GM23338 (cell line): ENCODE measurements at places on chromosomes 2 and 18. TPM values are rescaled to one million over a fixed set of nuclear protein-coding genes. Genes with fewer than 3 reads are reported as not detected.

GRCh38 chr18:47701134-47701533 is 229.3 kb downstream of the SMAD2 start:
- DNase-seq = no peak
- no peaks in the 10 kb centered on the region for H3K27me3 ChIP-seq
- no peaks in the 10 kb centered on the region for H3K4me1 ChIP-seq
- H3K27ac ChIP-seq = no peak overlapping the region

DNA sequence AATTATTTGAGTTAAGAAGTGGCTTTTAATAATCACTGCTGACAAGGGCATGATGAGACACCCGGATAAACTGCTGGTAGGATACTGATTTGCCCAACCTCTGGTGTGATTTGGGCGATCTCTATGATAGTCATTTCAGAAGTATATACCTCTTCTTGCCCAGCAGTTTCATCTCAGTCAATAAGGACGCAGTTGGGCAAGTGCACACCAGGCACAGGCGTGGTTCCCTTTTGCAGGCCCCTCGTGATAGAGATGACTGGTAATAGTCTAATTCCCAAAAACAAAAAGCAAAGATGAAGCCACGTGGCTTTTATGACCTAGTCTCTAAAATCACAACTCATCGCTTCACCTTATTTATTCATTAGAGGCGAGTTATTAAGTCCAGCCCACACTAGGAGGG is 246.4 kb downstream of the PRKCE start:
- no peak for DNase-seq
- H3K27ac ChIP-seq = no peak overlapping the region
- no peak overlapping the region for H3K4me3 ChIP-seq
- no peaks in the 10 kb centered on the region for H3K27me3 ChIP-seq
- no peaks in the 10 kb centered on the region for H3K36me3 ChIP-seq

DNA sequence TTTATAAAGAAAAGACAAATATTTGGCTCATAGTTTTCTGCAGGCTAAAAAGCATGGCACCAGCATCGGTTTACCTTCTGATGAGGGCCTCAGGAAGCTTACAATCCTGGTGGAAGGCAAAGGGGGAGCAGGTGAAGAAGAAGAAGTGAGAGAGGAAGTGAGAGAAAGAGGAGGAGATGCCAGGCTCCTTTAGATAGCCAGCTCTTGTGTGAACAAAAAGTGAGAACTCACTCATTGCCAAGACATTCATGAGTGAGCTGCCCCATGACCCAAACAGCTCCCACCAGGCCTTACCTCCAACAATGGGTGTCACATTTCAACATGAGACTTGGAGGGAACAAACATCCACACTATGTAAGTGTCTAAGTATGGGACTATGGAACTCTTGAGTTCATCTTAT is 14.3 kb downstream of the CCDC150 start:
- H3K4me1 ChIP-seq = no peaks in the 10 kb centered on the region
- no peak overlapping the region for H3K4me3 ChIP-seq
- DNase-seq = no peak
- peaks cover 50% of the 10 kb centered on the region for H3K36me3 ChIP-seq

GRCh38 chr18:54147439-54147838 is 77.0 kb downstream of the MBD2 start:
- no peak overlapping the region for H3K4me3 ChIP-seq
- no peak for DNase-seq
- H3K27me3 ChIP-seq = no peaks in the 10 kb centered on the region
- no peak overlapping the region for H3K27ac ChIP-seq

GRCh38 chr2:16626497-16626896 is 39.1 kb downstream of the CYRIA start:
- DNase-seq = no peak
- H3K4me1 ChIP-seq = peaks cover 16% of the 10 kb centered on the region
- no peak overlapping the region for H3K27ac ChIP-seq
- no peak overlapping the region for H3K4me3 ChIP-seq

- no peak for DNase-seq
- H3K36me3 ChIP-seq = no peaks in the 10 kb centered on the region
- no peak overlapping the region for H3K4me3 ChIP-seq
- H3K4me1 ChIP-seq = no peaks in the 10 kb centered on the region
- no peak overlapping the region for H3K27ac ChIP-seq
Measured at GRCh38 chr18:28789502-28789901, 612.6 kb upstream of the CDH2 start.

GRCh38 chr18:62881509-62882016 is 166.2 kb downstream of the PHLPP1 start:
- H3K36me3 ChIP-seq = no peaks in the 10 kb centered on the region
- peaks cover 74% of the 10 kb centered on the region for H3K4me1 ChIP-seq
- no peak for DNase-seq
- no peak overlapping the region for H3K27ac ChIP-seq
- H3K27me3 ChIP-seq = no peaks in the 10 kb centered on the region

DUSP19 gene
- polyA plus RNA-seq = 1.9 TPM in 2 replicates

LTBP1 gene
- 14.2 and 15.7 TPM in 2 replicates for polyA plus RNA-seq

FZD7 gene
- polyA plus RNA-seq = 164 and 188 TPM in 2 replicates
